ENCODE measurements at places on chromosomes 6 and 20.

DNA sequence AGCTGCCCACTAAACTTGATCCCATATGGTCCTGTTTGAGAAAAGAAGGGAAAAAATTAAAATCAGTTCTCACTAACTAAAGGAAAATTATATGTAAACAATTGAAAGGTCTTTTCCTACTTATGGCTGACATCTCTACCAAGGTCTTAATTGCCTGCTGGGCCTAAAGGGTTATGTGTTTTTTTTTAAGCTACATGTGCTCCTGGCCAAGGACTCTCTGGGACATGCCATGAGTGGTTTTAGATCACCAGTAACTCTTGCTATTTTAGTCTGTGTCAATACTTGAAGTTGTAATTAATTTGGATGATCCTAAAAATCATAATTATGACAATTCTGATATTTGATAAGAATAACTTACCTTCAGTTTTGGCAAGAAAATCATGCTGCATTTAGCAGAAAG lies 35.9 kb upstream of the EYA4 start:
- DNase-seq, result no peak

GRCh38 chr6:123641497-123641896 lies 4.7 kb upstream of the TRDN start:
- DNase-seq, result no peak

DNA sequence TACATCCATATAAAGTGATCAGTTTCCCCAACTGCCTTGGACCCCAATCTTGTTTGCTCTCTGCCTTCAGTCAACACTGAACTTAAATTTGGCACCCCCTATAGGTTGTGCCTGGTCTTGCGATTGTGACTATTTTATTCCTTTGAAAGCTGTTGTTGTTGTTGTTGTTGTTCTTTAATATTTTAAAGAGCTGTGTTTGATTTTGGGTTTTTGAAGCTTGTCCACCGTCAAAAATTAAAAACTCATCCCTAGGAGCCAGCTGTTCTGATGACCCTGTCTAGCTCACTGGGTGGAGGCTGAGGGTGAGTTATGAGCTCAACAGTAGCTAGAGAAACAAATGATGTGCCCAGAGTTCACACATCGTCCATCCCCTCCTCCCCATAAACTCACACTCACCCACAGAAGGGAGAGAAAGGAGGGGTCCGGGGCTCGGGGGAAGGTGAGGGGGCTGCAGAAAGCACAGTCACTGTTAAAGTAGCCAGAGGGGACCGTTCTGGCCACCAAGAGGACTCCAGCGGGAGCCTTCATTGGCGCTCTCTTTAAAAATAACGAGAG lies 4.0 kb downstream of the SIM1 start:
- no peak for DNase-seq

DNA sequence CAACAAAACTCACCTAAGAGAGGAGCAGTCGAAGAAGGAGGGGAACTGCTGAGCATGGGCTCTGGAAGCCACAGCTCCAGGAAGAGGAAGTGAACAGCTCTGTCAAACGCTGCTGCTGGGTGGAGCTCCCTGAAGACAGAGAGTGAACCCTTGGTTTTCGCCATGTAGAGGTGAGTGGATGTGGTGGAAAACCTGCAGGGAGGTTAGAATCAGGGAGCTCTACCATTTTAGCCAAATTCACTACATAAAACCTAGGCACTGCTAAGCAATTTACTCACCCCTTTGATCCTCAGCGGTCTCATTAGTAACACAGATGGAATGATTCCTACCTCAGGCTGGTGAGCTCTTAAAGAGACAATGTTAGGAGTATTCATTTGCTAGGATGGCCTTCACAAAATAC lies 19.4 kb upstream of the TFAP2A start:
- DNase-seq, result no peak

GRCh38 chr6:146337376-146337775 lies 206.3 kb upstream of the RAB32 start:
- DNase-seq, result no peak

DNA sequence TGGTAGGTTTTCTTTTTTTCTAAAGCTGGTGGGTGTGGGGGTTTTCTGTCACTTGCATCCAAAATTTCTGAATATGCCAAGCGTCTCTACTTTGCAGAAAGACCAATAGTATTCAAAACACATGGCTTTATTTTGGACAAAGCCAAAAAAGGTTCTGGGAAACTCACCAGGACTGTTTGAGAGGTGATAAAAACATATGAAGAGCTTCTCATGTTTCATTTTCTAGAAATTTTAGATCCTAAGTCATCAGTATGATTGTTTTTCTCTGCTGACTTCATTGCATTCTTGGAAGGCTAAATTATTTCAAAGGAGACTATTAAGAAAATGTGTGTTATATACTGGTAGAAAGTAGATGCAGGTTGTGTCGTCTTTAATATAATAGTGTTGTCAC lies 51.3 kb downstream of the GCLC start:
- DNase-seq, result no peak

All from stimulated activated CD4-positive, alpha-beta T cell treated with anti-CD3 and anti-CD28 coated beads, TNF-alpha, amount 100 ng/mL, for 4 hours (primary cell).